Osteocyte (in vitro differentiated cells): ENCODE measurements at places on chromosomes 7 and 10.

DNA sequence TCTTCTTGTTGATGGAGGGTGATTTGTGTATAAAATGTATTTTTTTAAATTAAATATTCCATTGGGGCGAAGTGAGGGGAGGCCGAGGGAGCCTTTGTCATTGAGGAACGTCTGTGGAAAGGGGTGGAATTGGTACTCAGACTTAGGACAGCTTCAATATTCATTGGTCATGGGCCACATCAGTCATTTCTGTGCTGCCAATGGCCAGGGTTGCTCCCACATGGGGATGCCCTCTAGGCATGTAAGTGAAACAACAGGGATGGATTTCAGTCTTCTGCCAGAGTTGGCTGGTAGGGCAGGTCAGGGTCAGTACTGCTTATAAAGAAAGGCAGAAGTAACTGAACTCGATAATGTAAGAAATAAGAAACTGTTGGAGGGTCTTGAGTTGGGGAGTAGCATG, 47.2 kb downstream of the NEURL1 start:
- DNase-seq, result no peak

- no peak for DNase-seq
Measured at GRCh38 chr7:129315960-129316359, 91.1 kb downstream of the AHCYL2 start.

DNA sequence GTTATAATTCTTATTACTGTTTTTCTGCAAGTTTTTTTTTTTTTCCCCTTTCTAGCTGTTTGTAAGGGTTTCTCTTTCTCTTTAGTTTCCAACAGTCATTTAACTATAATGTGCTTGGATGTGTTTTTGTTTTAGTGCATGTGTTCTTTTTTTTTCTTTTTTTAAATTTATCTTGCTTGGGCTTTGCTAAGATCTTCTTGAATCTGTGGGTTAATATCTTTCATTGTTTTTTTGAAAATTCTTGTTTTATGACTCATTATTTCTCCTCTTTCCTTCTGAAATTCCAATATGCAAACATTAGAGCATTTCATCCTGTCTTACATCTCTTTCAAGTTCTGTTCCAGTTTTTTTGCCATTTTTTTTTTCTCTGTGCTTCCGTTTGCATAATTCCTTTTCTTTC, 5.7 kb upstream of the HK1 start:
- no peak for DNase-seq

DNA sequence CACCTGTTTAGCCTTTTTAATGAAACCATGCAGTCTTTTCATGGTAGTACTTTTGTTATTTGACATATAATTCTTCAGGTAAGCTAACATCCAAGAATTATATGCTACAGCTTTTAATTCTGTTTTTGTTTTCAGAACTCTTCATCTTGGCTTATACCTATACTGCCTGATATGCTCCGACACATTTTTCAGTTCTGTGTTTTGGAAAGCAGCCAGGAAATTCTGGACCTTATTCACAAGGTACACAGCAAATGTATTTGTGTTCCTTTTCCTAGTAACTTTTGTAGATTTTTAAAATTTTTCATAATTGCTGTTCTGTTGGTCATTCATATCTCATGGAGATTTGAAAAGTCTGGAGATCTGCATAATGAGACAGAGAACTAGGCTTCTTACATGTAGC, 56.7 kb downstream of the BTAF1 start:
- DNase-seq, result no peak

GRCh38 chr7:69476416-69476815, 121.9 kb upstream of the AUTS2 start:
- DNase-seq, result no peak
